Endothelial cell of coronary artery (primary cell): ENCODE measurements at places on chromosomes 11 and 22. TPM values are rescaled to one million over a fixed set of nuclear protein-coding genes. Genes with fewer than 3 reads are reported as not detected.

Gene DEPDC5
- 10.2 and 10.8 TPM in 2 replicates for total RNA-seq

Gene RAG2
- not detected in 2 replicates for total RNA-seq

Gene PPP6R2
- total RNA-seq: 63.4 and 63.5 TPM in 2 replicates

Gene ACTN3
- total RNA-seq: 0.09 TPM in 1 of 2 replicates, not detected in the other

Gene UBQLN3
- 0.09 TPM in 1 of 2 replicates, not detected in the other for total RNA-seq

Gene CEND1
- under 0.01 and 0.18 TPM in 2 replicates for total RNA-seq

Gene HBD
- not detected in 2 replicates for total RNA-seq

Gene MMP7
- total RNA-seq: 0.18 and 0.19 TPM in 2 replicates

Gene OR5AS1
- not detected in 2 replicates for total RNA-seq

Gene HEPN1
- total RNA-seq: 0.09 TPM in 1 of 2 replicates, not detected in the other

Gene LRRC32
- total RNA-seq: 20.5 and 78.2 TPM in 2 replicates

Gene GNG3
- not detected in 2 replicates for total RNA-seq

Gene OR5B17
- not detected in 2 replicates for total RNA-seq

Gene CLNS1A
- 133 and 184 TPM in 2 replicates for total RNA-seq

Gene CDC45
- total RNA-seq: 12.5 and 35.9 TPM in 2 replicates

Gene DBX1
- not detected in 2 replicates for total RNA-seq

Gene RHOD
- total RNA-seq: 3.8 and 14.1 TPM in 2 replicates

Gene TPH1
- under 0.01 TPM in 2 replicates for total RNA-seq

Gene TPCN2
- total RNA-seq: 8.9 and 9.6 TPM in 2 replicates

Gene ANO9
- total RNA-seq: 0.09 TPM in 2 replicates

Gene OR52A1
- total RNA-seq: not detected in 2 replicates

Gene MFNG
- total RNA-seq: 73.4 and 104 TPM in 2 replicates

Gene OPCML
- total RNA-seq: not detected in 2 replicates

Gene C11orf65
- 0.09 and 0.38 TPM in 2 replicates for total RNA-seq

Gene C11orf21
- total RNA-seq: not detected in 2 replicates
